ENCODE measurements at places on chromosomes 2 and 18. TPM values are rescaled to one million over a fixed set of nuclear protein-coding genes. Genes with fewer than 3 reads are reported as not detected.

- H3K4me3 ChIP-seq: no peak overlapping the region
- H3K4me1 ChIP-seq: peaks cover 23% of the 10 kb centered on the region
- peaks cover 3% of the 10 kb centered on the region for H3K36me3 ChIP-seq
- no peak for DNase-seq
- H3K27ac ChIP-seq: no peak overlapping the region
- no peaks in the 10 kb centered on the region for H3K27me3 ChIP-seq
These were observed 48.7 kb upstream of the NFE2L2 start for GRCh38 chr2:177313162-177313781.

- no peaks in the 10 kb centered on the region for H3K27me3 ChIP-seq
- no peaks in the 10 kb centered on the region for H3K36me3 ChIP-seq
- H3K4me1 ChIP-seq: no peaks in the 10 kb centered on the region
- H3K27ac ChIP-seq: no peak overlapping the region
- DNase-seq: no peak
These were observed 274.8 kb upstream of the ST6GAL2 start for GRCh38 chr2:107160640-107161239.

DNA sequence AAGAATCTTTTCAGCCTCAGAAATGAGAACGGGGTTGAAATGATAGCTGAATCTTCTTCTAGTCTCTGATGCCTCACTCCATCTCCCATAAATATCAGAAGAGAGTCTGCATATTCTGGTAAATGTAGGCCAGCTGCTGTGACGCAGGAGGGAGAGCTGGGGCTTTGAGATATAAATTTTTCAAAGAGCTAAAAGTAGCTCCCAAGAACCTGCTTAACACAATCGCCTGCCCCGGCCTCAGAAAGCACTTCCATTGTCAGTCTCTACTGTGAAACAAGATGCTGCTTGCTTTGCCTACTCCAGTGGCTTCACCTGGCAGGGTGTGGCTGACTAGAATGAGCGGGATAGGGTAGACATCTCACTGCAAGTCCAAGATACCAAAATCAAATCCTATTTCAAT is 105.0 kb upstream of the CCDC150 start:
- H3K27ac ChIP-seq: no peak overlapping the region
- no peak for DNase-seq
- H3K27me3 ChIP-seq: peaks cover 19% of the 10 kb centered on the region
- H3K4me1 ChIP-seq: peaks cover 19% of the 10 kb centered on the region

DNA sequence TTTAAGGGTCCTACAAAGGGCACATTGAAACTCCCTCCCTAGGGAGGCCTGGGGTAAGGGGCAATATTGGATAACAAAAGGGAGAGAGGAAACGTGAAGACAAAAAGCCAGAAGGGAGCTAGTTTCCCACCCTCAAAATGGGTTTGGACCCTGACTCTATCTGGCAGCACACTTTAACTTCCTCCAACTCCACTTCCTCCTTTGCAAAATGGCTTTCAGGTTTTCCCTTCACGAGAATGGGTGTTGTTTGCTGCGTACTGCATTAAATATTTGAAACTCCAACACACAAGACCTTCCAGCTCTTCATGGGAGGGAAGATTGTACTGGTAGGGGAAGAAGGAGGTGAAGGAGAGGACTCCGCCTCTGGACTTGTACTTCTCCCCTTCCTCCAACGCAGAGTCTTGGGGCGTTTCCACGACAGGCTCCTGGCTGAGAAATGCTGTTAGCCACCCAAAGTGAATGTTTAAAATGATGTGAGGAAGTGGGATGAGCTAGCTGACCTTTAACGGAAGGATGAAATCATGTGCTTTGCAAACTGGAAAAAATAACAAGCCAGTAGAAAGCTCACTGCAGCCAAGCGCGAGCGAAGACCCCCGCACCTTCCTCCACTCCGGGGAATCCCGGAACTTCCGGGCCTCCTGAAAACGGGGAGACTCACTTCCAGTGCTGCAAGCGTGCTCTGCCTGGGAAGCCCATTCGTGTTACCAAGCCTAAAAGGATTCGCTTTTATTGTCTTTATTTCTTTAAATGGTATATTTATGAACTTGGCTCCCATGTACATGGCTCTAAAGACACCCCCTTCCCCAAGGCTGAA is 85.6 kb downstream of the VIT start:
- no peak overlapping the region for H3K4me3 ChIP-seq
- H3K4me1 ChIP-seq: peaks cover 2% of the 10 kb centered on the region
- H3K27ac ChIP-seq: no peak overlapping the region
- peaks cover 23% of the 10 kb centered on the region for H3K27me3 ChIP-seq

DNA sequence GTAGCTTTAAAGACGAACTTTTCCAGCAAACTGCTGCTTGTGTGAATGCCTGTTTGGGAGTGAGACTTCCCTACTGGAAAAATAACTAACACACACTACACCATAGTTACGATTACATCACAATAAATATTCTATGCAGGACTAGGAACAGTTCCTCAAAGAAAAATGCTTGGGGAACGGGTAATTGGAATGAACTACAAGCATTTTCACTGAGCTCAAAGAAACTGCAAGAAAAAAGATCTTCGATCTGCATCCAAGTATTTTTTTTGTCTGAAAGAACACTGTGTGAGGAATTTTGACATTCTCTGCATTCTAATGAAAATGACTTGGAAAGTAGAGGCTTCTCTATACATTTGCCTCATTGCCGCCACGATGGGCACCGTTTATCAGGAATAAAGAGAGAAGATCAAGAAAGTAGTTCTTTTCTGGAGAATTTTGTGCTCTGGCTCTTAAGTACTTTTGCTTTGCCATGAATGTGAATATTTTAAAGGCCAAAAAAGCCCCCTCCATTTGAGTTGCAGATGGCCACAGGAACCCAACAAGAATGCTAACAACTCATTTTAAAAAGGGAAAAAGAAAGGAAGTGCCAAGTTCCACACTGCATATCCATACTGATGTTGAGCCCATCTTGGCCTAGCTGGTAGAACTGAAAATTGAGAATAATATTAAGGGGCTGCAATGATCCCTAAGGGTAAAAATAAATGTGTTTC is 13.6 kb downstream of the LYPD1 start:
- H3K27me3 ChIP-seq: no peaks in the 10 kb centered on the region
- no peak overlapping the region for H3K4me3 ChIP-seq
- DNase-seq: no peak
- H3K27ac ChIP-seq: no peak overlapping the region

DNA sequence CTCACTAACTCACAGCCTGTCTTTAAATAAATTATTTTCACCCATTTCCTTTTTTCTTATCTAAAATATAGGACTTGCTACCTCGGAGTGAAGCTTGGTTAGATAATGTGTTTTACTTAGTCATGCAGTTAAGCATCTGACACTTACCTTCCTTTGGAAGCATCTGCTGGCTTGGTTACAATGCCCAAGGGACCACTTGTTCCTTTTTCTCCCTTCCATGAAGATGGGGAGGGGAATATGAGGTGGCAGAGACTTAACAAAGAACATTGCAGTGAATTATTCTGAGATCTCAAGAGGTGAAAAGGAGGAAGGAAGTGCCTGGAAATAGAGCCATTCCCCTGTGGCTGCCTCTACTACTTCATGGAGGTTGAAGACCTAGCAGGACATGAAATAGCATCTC is 145.4 kb upstream of the FOSL2 start:
- peaks cover 26% of the 10 kb centered on the region for H3K36me3 ChIP-seq
- peaks cover 32% of the 10 kb centered on the region for H3K4me1 ChIP-seq
- DNase-seq: no peak
- H3K27ac ChIP-seq: no peak overlapping the region
- no peak overlapping the region for H3K4me3 ChIP-seq
- no peaks in the 10 kb centered on the region for H3K27me3 ChIP-seq

- no peaks in the 10 kb centered on the region for H3K4me1 ChIP-seq
- no peak overlapping the region for H3K4me3 ChIP-seq
- H3K27ac ChIP-seq: no peak overlapping the region
These were observed 70.2 kb downstream of the HRH4 start for GRCh38 chr18:24530630-24531111.

Gene TTR
- total RNA-seq: not detected
